ENCODE measurements at places on chromosomes 6 and 20. TPM values are rescaled to one million over a fixed set of nuclear protein-coding genes. Genes with fewer than 3 reads are reported as not detected.

Gene SLC24A3
- total RNA-seq: 0.09 TPM

Gene CTAGE9
- not detected for total RNA-seq

Gene ETV7
- total RNA-seq: 0.51 TPM

Gene LZTS3
- 4.8 TPM for total RNA-seq

Gene VSTM2L
- total RNA-seq: 23.7 TPM

Gene HAO1
- total RNA-seq: not detected

Gene ULBP3
- 14.7 TPM for total RNA-seq

Gene CMTR1
- 12.8 TPM for total RNA-seq

Gene KIAA1755
- total RNA-seq: not detected

Gene SLC25A27
- 3.1 TPM for total RNA-seq

Gene PGC
- total RNA-seq: not detected

Gene NHLRC1
- 1.8 TPM for total RNA-seq

Gene PLCB4
- total RNA-seq: 4.4 TPM

Gene TINAG
- not detected for total RNA-seq

Gene REM1
- total RNA-seq: not detected

Gene SRMS
- 0.35 TPM for total RNA-seq

Gene GID8
- 45.8 TPM for total RNA-seq

Gene MTO1
- 21.7 TPM for total RNA-seq

Gene LST1
- not detected for total RNA-seq

Gene VWA7
- 1.6 TPM for total RNA-seq

Gene PKIG
- total RNA-seq: 17.8 TPM

Gene CYP39A1
- total RNA-seq: 2.4 TPM

Gene C6orf58
- total RNA-seq: not detected

Gene HRH3
- total RNA-seq: not detected

Gene RSPH3
- 4.2 TPM for total RNA-seq

Gene HEY2
- total RNA-seq: 0.78 TPM

Gene NEDD9
- total RNA-seq: 9.5 TPM

Gene TMEM217
- total RNA-seq: 0.46 TPM

All from airway epithelial cell (primary cell).